ENCODE measurements at places on chromosomes 3 and 15.
A peak's percentile ranks its signal among the peaks of the same experiment; 100 is the strongest.

DNA sequence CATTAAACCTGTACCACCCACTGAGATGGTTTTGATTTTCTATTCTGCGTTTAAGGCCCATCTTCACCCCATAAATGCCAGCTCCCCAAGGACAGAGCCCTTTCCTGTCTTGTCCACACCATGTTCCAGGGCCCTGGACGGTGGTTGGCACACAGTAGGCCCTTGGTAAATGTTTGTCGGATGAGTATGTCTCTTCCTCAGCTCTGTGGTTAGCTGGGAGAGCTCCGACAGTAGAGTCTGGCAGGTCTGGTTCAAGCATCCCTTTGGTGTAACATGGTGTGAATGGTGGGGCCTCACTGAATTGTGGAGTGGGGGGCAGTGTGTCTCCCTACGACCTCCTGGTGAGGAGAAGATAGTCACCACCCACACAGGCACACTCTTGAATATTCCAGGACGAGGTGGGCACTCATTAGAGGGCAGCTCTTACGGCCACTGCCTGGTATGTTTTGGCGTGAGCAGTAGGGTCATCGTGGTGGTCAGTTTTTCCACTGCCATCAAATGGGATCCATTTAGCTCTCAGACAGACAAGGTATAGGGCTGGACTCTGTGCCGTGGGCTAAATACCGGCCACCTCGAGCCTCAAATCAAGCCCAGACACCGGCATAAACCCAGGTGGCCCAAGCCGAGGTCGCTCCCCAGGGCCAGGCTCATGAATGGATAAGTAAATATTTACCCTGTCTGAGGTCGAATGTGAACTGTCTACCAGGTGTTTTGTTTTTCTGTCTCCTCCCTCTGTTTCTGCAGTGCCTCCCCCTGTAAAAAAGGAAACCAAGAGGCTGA lies 61.3 kb downstream of the SMAD3 start:
- DNase-seq, result no peak

- no peak for DNase-seq
Measured at GRCh38 chr3:188403404-188403803, 249.4 kb downstream of the LPP start.

GRCh38 chr3:143222981-143223380 lies 103.4 kb downstream of the CHST2 start:
- peak; percentile 17 for DNase-seq

- DNase-seq, result no peak
Measured at GRCh38 chr3:264394-265156, 68.0 kb downstream of the CHL1 start.

DNA sequence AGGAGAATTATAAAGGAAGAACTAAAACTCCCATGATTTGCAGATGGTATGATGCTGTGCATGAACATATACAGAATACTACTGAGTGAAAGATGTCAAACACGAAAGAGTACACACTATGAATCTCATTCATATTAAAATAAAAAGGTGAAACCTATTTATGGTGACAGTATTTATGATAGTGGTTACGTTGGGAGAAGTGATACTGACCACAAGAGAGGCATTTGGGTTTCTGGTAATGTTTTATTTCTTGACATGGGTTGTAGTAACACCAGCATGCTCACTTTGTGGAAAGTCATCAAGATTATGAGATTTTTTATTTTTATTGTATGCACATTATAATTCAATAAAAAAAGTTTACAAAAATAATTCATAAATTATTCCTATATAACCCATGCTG lies 324.0 kb downstream of the GAP43 start:
- no peak for DNase-seq

DNA sequence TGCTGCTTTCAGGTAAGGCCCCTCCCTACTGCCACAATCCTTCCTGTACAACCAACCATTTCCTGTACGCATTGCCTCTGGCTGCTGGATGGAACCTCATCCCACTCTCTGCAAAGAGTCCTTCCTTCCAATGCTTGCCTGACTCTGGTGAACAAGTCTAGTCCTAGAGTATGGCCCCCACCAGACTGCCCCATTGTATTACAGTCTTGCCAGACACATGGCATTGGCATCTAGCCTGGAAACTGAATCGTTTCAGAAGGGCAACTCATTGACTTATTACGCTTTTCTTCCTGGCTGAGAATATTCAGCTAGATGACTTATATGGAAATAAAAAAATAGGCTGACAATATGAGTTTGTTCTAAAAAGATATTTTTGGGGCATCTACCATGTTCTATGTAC lies 170.3 kb downstream of the SUCLG2 start:
- no peak for DNase-seq

DNA sequence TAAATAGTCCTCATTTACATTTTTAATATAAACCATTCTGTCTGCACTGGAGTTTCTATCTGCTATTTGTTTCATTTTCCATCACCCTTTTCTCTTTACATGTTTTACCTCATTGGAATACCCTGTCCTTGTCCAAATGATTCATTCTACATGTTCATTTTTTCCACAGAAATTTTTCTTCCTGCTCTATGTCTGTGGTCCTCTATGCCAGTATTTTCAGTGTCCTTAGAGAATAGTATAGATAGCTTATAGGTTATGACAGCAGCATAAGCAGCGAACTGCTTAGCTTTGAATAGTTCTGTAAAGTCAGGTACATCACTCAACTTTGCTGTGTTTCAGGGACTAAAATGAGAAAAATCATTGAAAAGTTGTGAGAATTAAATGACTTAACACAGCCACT lies 742.3 kb upstream of the CBLB start:
- DNase-seq, result no peak

DNA sequence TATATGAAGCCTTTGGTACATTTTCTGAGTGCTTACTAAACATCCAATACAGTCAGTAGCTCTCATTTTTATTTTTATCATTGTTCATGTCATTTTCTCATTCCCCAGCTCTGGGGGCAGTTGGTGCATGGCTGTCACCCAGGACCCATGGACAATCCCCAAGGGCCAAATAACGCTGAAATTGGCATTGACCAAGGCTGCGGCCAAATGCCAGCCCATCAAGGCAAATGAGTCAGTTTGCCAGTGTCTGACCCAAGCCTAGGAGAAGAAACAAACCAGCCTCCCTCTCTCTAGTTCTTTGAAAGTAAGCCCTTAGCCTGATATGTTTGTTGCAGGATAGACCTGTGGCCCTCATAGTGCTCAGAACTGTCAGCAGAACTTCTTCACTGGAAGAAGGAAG lies 219.2 kb downstream of the THSD4 start:
- DNase-seq, result no peak

GRCh38 chr3:150013801-150014200 lies 43.1 kb upstream of the PFN2 start:
- DNase-seq, result no peak

DNA sequence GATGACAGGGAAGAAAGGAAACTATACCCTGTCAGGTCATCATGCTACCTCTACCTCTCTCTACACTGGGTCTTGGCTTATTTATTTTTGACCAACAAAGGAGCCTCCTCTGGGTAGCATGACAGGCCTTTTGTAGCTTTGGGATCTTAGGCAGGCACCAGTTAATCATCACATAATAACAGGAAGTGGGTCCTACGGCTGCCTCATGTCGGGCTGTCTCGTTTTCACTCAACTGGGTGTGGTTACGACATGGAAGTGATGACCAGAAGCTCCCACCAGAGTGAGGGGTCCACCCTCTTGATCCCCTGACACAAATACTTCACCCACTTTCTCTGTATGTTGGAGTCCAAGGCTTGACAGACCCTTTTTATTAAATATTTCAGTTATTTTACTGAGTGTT lies 105.3 kb downstream of the CD47 start:
- DNase-seq, result peak; percentile 57

- no peak for DNase-seq
Measured at GRCh38 chr15:51702710-51703109, 21.4 kb downstream of the SCG3 start.

DNA sequence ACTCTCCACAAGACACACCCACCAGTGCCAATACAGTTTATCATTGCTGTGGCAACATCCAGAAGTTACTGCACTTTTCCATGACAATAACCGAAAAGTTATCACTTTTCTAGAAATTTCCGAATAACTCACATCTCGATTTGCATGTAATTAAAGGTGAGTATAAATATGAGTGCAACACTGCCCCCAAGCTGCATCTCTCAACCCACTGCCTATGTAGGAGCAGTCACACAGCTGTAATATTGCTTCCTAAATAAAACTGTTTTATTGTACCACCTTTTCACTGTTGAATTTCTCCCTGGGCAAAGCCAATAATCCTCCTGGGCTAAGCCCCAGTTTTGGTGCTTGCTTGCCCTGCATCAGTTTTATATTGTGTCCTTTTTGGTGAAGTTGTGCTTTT lies 601.0 kb upstream of the EPHA6 start:
- DNase-seq, result no peak

GRCh38 chr3:36907911-36908646 lies 36.8 kb downstream of the TRANK1 start:
- peak; percentile 71 for DNase-seq

DNA sequence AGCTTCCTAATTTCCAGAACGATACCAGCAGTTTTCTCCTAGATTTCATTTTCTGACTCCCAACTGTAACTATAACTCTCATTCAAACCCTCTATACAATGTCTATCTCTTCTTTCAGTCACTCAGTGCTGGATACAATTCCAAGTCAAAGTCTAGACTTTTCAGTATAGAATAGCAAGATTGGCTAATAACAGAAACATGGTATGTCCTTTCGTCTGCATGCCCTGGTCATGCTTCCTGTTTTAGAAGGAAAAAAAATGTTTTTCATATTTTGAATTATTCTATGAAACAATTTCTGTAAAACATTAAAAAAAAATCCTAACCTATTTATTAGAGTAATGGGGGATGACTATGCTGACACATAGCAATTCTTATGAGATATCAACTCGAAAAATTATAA lies 180.0 kb downstream of the KCNAB1 start:
- no peak for DNase-seq

GRCh38 chr3:158355623-158356588 lies 215.1 kb upstream of the MLF1 start:
- DNase-seq, result no peak

- DNase-seq, result no peak
Measured at GRCh38 chr3:154384479-154384878, 45.5 kb downstream of the GPR149 start.

DNA sequence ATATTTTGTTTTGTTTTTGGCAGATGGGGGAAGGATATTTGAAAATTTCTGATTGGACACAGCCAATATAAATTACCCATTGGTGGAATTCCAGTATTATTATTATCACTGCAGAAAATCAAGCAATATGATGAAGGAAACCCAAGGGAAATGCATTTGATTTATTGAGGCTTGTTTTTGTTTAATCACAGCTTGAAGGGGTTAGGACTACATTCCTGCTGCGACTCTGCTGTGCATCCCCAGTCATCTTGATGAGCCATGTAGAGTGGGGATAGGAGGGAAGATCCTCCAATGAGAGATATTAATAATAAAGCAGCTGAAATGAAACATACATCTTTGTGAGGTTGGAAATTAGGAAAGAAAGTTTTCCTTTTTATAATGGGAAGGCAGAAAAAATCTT lies 208.6 kb downstream of the GAP43 start:
- no peak for DNase-seq

DNA sequence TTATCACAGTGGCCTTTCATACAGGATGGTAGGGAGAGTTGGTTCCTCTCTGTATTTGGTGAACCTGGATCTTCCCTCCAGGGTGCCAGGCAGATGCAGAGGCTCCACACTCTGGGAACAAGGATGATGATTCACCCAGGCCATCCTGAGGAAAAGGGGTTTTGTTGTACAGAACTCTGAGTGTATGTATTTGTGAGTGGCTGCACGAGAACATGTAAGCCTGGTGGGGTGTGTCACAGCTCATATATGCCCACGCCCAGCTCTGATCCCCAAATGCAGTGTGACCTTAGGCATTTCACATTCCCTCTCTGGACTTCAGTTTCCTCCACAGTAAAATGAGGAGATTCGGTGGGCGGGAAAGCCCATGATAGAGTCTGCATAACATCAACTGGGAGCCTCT lies 11.6 kb upstream of the CILP start:
- no peak for DNase-seq

DNA sequence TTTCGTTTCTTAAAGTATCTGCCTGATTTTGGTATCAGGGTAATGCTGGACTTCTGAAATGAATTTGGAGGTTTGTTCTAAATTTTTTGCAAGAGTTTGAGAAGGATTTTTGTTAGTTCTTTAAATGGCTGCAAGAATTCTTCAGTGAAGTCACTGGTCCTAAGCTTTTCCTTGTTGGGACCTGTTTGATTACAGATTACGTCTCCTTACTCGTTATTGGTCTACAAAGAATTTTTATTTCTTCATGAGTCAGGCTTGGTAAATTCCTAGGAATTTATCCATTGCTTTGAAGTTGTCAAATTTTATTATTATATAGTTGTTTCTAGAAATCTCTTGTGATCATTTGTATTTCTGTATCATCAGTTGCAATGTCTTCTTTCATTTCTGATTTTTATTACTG lies 196.0 kb downstream of the DPH6 start:
- no peak for DNase-seq

DNA sequence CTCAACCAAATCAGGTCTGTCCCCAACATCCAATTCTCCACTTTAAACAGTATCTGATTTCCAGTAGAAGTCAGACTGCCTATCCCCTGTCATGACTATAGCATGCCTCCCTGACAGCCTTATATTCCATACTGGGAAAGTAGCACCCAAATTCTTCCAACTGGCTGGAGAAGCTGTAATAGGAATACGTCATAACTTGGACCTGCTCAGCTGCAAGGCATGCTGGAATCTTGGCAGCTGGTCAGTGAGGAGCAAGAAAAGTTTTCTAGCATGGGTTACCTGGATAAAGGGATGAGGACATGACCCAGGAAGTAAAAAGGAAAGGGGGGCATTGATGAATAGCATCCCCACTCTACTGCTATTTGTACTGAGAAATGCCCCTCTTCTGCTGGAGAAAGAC lies 8.9 kb downstream of the SEMA5B start:
- DNase-seq, result no peak

DNA sequence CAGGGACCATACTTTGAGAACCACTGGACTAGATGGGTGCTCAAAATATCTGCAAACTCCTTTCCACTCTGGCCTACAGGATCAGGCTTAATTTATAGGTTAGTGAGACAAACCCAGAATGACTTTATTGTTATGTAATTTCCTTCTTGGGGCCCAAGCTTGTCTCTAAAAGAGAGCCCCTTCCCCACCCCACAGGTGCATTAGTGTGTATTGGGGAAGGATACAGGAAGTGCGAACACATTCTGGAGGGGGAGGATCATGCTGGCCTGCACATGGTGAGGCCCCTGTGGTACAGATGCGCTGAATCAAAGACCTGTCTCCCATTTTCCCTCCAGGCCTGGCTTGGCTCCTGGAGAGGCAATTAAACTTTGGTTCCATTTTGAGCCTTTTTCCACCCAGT lies 273.0 kb upstream of the LRTM1 start:
- DNase-seq, result no peak

- no peak for DNase-seq
Measured at GRCh38 chr15:77418391-77418965, 1.4 kb downstream of the PEAK1 start.

- no peak for DNase-seq
Measured at GRCh38 chr3:8966150-8966819, 3.0 kb upstream of the RAD18 start.

DNA sequence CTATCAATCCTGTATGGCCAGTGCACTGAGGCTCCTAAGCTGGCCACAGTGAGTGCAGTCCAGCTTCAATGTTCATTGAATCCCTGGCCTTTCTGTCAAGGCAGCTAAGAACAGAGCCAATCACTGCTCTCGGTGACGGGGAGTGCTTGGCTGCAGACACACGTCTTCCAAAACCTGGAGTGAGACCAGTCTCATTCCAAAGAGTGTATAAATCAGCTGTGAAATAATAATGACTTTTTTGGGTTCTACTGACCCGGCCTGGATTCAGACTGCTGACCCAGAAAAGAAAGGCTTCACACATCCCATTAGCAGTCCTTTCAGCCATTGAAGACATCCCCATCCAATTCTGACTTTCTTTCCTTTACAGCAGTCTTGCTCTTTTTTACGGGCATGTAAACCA lies 665.5 kb downstream of the GBE1 start:
- DNase-seq, result no peak
